AML-193 (cell line): ENCODE measurements at places on chromosomes 6 and 20.
A peak's percentile ranks its signal among the peaks of the same experiment; 100 is the strongest.

DNA sequence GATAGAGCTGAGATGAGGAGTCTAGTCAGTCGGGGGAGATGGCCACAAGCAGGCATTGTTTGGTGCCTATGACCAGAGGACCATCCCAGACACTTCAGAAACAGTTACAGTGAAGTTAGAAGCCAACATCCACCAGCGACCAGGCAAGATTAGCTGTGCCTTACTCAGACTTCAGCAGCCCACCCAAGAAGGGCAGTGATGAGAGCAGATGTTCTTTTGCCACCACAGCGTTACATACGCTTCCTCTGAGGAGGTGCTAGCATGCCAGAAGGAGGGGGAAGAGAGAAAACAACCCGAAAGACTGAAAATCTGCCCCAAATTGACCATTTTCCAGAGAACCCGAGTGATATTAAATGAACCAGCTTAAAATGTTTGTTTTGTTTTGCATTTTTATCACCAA is 186.8 kb downstream of the PRL start:
- no peak for DNase-seq

DNA sequence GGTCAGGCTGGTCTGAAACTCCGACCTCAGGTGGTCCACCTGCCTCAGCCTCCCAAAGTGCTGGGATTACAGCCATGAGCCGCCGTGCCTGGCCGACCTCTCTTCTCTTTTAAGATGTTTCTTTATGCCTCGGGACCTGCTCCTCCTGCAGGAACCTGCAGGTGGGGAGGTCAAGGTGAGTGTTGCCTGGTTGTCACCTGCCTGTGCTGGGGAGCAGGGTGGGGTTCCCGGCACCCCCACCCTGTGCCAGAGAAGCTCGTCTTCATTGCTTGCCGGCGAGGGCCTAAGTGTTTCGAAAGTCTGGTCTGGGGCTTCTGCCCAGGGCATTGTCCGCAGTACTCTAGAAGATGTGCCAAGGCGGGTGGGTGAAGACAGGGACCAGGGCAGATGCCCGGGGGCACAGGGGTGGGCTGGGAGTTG is 36.0 kb downstream of the SYNJ2 start:
- no peak for DNase-seq

DNA sequence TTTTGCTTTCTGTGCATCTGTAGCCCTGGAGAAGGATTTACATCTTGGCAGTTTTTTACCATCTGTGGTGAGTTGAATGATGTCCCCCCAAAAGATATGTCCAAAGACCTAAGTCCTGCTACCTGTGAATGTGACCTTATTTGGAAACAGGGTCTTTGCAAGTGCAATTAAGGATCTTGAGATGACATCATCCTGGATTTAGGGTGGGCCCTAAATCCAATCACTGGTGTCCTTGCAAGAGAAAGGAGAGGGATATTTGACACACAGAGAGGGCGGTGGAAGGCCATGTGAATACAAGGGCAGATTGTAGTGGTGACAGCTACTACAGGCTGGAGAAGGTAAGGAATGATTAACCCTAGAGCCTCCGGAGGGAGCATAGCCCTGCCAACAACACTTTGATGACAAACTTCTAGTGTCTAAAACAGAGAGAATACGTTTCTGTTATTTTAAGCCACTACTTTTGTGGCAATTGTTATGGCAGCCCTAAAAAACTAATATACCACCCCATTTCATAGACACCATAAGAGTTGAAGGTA is 35.1 kb downstream of the MKKS start:
- DNase-seq = no peak

DNA sequence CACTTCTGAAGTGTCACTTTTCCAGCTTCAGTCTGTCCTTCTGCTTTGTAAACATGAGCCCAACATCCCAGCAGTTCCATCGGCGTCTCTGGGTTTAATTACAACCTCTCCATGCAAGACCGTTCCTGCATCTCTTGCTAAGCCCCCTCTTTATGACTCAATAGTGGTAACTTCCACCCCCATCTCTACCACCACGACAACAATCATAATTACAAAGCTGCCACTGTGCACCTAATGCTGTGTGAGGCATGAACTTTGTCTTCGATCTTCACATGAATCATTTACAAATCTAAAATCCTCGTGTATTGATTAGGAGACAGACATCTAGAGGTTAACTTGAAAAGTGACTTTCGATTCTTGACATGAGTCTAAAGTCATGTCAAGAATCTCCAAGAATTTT is 4.9 kb upstream of the CCR6 start:
- DNase-seq = no peak

DNA sequence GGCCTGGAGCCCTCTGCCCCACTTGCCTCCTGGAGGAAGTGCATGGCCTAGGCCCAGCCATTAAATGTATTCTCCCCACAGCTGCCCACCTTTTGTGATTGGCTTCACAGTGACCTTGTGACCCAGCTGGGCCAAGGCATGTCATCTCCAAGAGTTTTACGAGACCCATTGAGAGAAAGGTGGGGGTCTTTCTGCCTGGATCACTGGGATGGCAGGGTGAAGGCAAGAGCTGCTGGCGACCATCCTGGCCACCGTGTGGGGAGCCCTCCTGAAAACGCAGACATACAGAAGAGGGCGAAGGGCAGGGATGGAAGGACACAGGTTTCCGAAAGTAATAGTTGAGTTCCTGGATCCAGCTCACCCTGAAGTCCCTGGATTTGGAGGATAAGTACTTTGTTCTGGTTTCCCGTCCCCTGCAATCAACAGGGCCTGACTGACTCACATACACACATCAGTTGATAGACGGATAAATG is 12.3 kb upstream of the SPO11 start:
- no peak for DNase-seq

- no peak for DNase-seq
Measured at GRCh38 chr6:9521152-9521530, 893.7 kb downstream of the TFAP2A start.

DNA sequence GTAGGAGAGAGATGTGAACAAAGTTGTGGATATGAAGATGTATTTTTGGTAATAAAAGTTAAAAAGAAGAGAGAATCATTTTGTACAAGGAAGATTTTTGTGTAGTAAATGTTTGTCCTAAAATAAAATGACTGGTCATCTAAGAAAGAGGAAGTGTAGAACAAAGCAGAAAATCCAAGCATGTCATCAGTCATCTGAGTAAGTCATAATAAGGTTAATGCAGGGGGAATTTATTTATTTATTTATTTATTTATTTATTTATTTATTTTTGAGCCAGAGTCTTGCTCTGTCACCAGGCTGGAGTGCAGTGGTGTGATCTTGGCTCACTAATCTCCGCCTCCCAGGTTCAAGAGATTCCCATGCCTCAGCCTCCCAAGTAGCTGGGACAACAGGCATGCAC is 15.7 kb upstream of the CGA start:
- DNase-seq = peak; percentile 69

- no peak for DNase-seq
Measured at GRCh38 chr6:111759836-111760785, 113.1 kb downstream of the FYN start.

GRCh38 chr6:104173668-104174067 is 686.1 kb downstream of the HACE1 start:
- DNase-seq = no peak

DNA sequence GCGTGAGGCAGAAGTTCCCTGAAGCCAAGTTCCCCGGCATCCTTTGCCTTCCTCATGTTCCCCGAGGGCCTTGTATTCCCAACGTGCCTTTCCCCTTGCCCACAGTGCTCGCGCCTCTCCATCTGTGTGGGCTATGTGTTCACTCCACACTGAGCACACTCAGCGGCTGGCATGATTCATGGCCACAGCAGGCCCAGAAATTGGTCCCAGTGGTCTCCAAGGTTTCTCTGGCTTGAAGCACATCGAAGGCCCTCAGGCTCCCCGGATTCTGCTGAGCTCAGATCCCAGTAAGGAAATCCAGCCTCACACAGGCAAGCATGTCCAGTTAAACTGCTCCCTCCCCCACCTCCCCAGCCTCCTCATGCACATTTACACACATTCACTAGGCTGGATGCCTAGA is 123.6 kb downstream of the ISM1 start:
- DNase-seq = no peak

- DNase-seq = peak; percentile 56
Measured at GRCh38 chr6:109381061-109381746, 1.1 kb downstream of the CD164 start.

DNA sequence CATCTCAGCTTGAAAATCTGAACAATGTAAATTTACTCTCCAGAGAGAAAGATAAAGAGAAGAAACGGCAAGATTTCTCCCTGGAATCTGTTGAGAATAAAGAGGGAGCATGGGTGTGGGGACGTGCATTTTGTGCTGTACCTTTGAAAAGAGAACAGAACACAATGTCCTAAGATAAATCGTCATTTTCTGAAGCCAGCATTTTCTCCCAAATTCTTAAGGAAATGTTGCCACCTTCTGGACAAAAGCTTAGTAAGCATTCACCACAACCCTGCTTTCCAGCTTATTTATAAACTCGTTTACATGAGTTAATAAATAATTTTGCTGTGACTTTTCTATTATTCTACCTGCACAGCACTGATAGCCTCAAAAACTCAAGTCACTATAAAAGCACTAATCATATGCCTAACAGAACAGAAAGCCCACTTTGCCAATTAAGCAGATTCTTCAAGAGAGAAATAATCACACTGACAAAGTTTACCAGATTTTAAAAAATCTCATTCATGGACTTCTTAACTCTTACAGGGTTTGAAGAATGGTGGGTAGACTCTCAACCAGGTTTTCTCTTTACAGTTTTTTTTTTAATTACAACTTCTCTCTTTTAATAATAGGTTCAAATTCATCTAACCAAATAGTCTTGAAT is 155.8 kb downstream of the MBOAT1 start:
- peak; percentile 50 for DNase-seq

DNA sequence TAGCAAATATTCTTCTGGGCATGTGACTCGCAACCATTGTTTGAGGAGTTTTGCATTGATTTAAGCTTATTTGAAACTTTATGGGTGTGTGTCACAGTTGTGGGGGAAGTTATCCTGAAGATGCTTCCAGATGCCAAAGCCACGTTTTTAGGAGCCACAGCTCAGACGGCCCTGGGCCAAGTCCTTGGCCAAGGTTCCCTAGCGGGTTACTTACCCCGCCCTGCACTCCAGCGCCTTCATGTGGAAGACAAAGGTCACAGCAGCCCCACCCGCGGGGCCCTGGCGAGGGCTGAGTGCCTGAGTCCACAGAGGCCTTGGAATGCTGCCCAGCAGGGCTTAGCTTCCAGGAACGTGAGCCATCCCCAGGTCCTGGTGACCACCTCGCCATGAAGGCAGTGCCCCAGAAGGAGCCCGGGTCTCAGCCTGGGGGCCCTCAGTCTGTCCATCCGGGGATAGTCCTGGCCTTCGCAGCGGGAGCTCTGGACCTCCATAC is 308.3 kb downstream of the CDH4 start:
- DNase-seq = no peak

GRCh38 chr6:117494283-117494682 is 11.8 kb downstream of the DCBLD1 start:
- DNase-seq = peak; percentile 73

- DNase-seq = no peak
Measured at GRCh38 chr6:161954077-161954476, 680.2 kb upstream of the AGPAT4 start.
